Non-pigmented ciliary epithelial cell (primary cell): ENCODE measurements at places on chromosomes 2 and 18.

DNA sequence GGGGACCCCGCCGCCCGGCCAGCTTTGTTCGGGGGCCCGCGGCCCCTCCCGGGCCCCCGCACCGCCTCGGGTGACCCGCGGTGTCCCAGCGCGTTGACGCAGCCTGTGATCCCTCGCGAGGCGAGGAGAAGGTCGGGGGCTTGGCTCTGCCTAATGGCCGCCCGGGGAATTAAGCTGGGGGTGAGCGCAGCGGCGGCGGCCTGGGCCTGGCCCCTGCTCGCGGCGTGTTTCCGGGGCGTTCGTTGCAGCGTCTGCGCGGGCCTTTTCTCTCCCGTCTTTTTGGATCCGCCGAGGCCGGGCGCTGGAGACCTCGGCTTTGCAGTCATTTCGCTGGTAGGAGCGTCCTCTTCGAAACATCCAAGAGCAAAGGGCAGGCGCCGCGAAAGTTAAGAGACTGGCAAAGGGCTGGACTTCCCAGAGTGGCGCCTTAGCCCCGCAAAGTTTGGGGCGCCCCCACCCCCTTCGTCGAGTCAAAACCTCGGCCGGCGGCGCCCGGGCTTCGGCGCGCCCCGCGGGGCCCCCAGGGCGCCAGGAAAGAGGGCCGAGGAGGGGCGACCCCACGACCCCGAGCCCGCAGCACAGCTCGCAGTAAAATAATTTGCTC, 1.3 kb downstream of the SALL3 start:
- DNase-seq: no peak

DNA sequence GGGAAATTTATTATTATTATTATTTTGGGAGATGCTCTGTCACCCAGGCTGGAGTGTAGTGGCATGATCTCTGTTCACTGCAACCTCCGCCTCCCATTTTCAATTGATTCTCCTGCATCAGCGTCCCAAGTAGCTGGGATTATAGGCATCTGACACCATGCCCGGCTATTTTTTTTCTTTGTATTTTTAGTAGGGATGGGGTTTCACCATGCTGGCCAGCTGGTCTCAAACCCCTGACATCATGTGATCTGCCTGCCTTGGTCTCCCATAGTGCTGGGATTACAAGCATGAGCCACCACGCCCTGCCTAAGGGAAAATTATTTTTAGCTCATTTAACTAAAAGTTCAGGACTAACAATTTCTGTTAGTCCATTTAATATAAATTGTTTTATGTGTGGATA, 109.2 kb upstream of the SESTD1 start:
- DNase-seq: no peak

GRCh38 chr2:227789803-227790202, 23.8 kb upstream of the CCL20 start:
- no peak for DNase-seq

GRCh38 chr2:10253596-10254372, 48.9 kb upstream of the HPCAL1 start:
- DNase-seq: no peak

DNA sequence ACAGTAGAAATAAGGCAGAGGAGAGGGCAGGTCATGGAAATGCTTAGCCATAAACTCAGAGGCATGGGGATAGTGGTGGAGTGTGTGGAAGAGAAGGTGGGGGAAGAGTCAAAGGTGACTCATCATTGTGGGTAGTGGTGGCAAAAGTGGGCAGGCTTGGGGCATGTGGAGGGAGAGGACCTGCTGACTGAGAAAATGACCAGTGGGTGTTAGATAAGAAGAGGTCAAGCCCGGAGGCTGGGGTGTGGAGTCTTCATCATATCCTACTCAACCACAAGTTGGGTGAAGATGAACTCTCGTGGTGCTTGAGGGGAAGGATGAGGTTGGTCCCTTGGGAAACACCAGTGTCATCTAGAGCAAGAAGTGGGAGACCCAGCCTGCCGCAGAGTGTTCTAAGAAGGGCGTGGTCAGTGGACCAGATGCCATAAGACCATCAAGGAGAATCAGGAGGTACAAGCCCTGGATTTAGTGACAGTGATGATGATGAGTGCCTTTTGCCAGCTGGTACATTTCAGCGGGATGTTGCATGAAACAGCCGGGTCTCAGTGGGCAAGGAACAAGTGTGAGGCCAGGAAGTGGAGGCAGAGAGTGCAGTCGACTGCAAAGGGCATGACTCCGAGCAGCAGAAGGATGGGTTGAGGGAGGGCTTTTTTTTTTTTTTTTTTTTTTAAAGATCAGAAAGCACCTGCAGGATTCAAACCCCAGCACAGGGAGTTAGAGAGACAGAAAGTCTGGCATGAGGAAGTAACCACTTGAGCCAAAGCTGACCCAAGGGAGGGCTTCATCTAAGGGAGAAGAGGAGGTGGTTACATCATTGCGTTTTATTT, 122.6 kb upstream of the SPRED2 start:
- no peak for DNase-seq

GRCh38 chr2:176758426-176758825, 454.2 kb upstream of the HNRNPA3 start:
- DNase-seq: no peak

GRCh38 chr2:207385903-207386302, 143.9 kb upstream of the CREB1 start:
- peak; percentile 67 for DNase-seq

DNA sequence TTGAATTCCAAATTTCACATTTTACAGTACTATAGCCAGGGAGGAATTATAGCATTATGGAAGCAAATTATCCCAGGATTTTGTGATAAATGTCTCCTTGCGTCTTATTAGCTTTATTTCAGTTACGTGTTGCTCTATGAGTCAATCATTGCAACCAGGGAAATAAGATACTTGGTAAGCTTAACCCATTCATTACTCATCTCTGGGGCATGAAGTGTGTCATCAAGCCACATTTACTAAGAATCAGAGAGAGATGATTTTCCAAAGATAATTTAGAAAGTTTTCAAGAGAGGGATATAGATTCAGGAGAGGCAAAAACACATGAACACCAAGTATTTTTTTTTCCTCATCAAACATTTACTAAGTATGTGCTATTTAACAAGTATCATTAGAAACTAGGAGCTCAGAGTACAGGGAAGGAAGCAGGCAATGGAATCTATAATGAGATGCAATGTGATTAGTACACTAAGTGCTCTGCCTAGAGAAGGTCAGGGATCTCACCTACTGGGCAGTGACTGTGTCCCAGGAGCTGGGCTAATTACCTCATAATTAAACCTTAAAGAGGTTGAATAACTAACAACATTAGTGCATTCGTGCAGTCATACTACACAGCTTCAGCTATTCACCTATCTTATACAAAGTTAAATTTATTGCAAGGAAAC, 217.8 kb upstream of the NXPH2 start:
- DNase-seq: peak; percentile 43

GRCh38 chr18:75797046-75797445, 369.5 kb upstream of the SMIM21 start:
- no peak for DNase-seq

DNA sequence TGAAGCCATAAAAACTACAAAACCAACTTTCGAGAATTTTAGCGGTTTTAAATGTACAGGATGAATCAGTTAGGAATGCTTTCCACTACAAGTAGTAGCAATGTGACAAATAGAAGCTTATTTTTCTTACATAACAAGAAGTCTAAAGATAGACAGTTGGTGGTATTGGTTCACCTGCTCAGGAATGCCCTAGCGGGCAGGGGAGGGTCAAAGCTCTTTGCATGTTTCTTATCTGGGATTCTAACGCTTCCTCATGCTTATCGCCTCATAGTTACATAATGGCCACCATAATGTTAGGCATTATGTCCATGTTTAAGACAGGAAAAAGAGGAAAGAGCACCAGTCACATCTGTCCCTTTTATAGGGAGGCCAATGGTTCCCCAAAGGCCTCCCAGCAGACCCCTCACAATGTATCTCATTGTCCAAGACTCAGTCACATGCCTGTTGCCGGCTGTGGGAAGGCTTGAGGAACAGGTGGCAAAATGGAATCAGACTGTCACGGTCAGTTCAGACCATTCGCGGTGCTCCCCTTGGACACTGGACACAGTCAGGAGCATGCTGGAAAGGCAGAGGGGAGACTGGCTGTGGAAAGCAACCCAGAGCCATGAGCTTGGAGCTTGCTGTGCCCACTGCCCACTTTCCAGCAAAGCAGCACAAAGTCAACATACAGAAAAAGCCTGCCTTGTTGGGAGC, 69.4 kb upstream of the ODC1 start:
- no peak for DNase-seq

GRCh38 chr18:74286106-74286855, 5.5 kb downstream of the CYB5A start:
- DNase-seq: no peak

DNA sequence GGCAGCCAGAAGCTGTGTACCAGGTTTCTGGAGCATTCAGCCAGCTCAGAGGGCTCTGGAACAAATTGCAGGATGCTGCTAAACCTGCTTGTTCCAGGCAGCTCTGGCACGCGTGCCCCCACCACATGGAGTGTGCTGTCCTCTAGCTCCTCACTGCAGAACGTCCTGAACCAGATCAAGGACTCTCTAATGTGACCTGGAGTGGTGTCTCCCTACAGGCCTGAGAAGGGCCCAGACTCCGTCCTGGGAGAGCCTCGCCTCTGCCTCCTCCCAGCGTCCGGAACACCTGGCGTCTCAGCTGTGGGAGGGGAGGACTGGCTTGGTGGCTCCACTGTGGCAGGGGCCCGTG, 115.6 kb upstream of the GPC1 start:
- DNase-seq: no peak
